HFFc6 (cell line): ENCODE measurements at places on chromosomes 7 and 10. TPM values are rescaled to one million over a fixed set of nuclear protein-coding genes. Genes with fewer than 3 reads are reported as not detected.

DNA sequence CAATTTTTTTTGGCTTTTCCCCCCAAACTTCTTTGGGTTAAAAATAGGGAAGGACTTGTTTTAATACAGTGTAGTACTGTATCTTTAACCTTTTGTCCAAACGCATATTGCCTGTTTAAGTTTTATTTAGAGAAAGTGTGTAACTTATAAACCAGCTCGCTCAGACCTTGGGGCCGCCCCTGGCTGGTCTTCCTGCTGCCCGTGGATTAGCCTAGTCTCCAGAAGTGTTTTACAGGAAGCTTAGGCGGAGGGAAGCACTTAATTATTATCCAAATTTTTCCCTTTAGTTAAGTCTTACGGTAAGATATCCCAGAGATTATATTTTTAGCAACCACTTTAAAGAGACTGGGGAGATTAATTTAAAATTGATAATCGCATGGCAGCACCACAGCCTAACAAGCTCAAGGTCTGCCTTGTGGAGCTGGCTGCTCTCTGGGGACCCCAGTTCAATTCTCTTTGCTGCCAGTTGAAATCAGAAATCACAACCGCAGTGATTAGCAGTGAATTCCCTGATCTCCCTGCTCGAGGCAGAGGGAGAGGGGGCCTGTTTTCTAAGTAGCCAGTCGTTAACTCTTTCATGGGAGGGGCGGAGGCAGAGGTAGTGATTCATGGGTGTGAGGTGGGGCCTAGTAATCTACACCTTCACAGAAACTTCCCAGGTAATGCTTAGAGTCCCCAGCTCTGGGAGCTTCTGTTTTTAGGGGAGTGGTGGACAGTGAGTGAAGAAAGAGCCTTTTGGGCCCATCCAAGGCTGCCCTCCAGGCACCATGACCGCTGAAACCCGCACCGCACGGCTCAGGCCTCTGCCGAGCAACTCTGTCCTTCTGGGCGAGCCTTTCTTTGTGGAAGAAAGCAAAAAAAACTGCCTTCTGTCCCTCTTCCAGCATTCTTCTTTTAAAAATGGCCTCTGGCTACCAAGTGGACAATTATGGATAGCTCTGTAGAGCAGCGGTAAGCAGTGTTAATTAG, 548.7 kb upstream of the GALNT17 start:
- no peaks in the 10 kb centered on the region for H3K4me1 ChIP-seq
- no peaks in the 10 kb centered on the region for H3K27me3 ChIP-seq
- no peak overlapping the region for H3K4me3 ChIP-seq
- H3K36me3 ChIP-seq: no peaks in the 10 kb centered on the region; the same call in none of the 2 replicates
- H3K27ac ChIP-seq: no peak overlapping the region
- no peak for DNase-seq

DNA sequence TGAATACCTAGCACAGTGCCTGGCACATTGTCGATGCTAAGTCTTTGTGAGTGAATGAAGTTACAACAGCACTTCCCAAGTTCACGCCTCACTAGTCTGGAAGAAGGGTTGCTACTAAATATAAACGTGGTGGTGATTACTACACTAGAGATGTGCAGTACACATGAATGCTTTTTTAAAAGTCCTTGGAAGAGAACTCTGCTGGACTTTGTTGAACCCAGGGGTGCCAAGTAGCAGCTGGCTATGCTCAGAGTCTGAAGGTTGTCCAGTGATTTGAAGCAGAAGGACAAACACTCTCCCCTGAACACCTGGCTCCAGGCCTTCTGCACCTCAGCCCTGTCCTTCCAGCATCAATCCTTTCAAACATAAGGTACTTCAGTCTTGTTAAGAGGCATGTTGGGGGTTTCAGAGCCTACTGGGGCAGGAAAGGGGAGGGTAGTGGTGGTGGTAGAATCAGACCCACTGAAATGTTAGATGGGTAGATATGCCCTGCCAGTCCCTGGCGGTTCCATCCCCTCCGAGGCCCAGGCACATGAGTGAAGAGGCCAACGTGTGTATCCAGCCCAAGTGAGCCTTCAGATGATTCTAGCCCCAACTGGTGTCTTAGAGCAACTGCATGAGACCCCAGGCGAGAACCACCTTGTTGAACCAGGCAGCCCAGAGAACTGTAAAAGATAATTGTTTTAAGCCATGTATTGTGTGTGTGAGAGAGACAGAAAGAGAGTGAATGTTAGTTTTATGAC, 94.4 kb downstream of the TAX1BP1 start:
- peaks cover 8% of the 10 kb centered on the region; the same call in 1 of the 2 replicates for H3K36me3 ChIP-seq
- H3K27me3 ChIP-seq: peaks cover 16% of the 10 kb centered on the region; the same call in 1 of the 2 replicates
- H3K4me3 ChIP-seq: no peak overlapping the region
- H3K4me1 ChIP-seq: no peaks in the 10 kb centered on the region
- no peak for DNase-seq
- H3K27ac ChIP-seq: no peak overlapping the region

- peak overlapping the region; percentile 72 for H3K4me3 ChIP-seq
- H3K36me3 ChIP-seq: peaks cover 4% of the 10 kb centered on the region; the same call in 1 of the 2 replicates
- H3K27ac ChIP-seq: peak overlapping the region; percentile 94
- peak; percentile 96 for DNase-seq
- H3K4me1 ChIP-seq: peaks cover 94% of the 10 kb centered on the region
- peaks cover 4% of the 10 kb centered on the region for H3K27me3 ChIP-seq
Measured at GRCh38 chr10:77501152-77501845, 136.3 kb downstream of the KCNMA1 start.

GRCh38 chr10:60224066-60224705, 165.5 kb downstream of the ANK3 start:
- no peak overlapping the region for H3K27ac ChIP-seq
- DNase-seq: no peak
- no peaks in the 10 kb centered on the region for H3K36me3 ChIP-seq

The CALY gene
- total RNA-seq: not detected in 3 replicates
